Stimulated activated CD4-positive, alpha-beta T cell treated with anti-CD3 and anti-CD28 coated beads, Interleukin-15, amount 100 ng/mL, for 1 hour (primary cell): ENCODE measurements at places on chromosomes 1 and 21.

- DNase-seq: no peak
Observed at GRCh38 chr1:85465786-85466134, 801 bp upstream of the DDAH1 start.

DNA sequence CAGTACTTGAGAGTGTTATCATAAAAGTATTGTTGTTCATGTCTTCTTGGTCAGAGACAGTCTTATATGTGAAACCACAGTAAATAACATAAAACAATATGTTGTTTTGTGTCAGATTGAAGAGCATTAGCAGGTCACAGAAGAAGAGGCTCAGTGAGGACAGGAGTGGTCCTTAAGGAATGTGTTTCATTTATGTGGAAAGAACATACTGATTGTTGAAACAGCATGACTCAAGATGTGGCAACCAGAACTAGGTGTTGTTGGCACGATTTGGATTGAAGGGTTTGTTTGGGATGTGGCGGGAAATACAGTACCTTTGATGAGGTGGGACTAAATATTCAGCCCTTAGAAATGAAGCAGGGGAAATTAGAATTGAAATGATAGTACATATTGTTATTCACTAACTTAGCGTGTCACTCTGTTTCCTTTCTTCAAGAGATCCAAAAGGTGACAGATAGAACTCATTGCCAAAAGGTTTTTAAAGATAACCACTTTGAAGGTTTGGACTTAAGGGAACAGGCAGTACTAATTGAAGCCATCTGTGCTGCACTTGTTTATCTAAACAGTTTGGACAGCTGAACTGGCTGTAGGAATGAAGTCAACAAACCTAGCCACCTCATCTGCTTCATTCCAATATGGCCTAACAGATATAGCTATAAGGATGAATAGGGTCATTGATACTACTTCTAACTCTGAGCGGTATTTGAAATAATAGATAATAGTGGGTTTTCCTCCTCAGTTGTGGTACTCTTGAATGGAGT, 14.4 kb downstream of the RALGPS2 start:
- no peak for DNase-seq

GRCh38 chr1:115839029-115839678, 1.8 kb downstream of the NHLH2 start:
- DNase-seq: no peak

GRCh38 chr1:1293263-1294249, 13.3 kb downstream of the SCNN1D start:
- DNase-seq: no peak

- no peak for DNase-seq
Observed at GRCh38 chr1:223299553-223299952, 64.4 kb downstream of the SUSD4 start.

- DNase-seq: no peak
Observed at GRCh38 chr1:228064296-228064695, 18.2 kb upstream of the ARF1 start.
